ENCODE measurements at places on chromosomes 11 and 22.

GRCh38 chr11:72343006-72343756, 91.2 kb downstream of the CLPB start:
- no peak for DNase-seq

- peak; percentile 68 for DNase-seq
Observed at GRCh38 chr11:117583063-117583801, 213.8 kb downstream of the DSCAML1 start.

GRCh38 chr22:50531546-50531961, 1.7 kb upstream of the TYMP start:
- peak; percentile 29 for DNase-seq

- DNase-seq, result no peak
Observed at GRCh38 chr11:120023120-120023519, 114.8 kb downstream of the TRIM29 start.

DNA sequence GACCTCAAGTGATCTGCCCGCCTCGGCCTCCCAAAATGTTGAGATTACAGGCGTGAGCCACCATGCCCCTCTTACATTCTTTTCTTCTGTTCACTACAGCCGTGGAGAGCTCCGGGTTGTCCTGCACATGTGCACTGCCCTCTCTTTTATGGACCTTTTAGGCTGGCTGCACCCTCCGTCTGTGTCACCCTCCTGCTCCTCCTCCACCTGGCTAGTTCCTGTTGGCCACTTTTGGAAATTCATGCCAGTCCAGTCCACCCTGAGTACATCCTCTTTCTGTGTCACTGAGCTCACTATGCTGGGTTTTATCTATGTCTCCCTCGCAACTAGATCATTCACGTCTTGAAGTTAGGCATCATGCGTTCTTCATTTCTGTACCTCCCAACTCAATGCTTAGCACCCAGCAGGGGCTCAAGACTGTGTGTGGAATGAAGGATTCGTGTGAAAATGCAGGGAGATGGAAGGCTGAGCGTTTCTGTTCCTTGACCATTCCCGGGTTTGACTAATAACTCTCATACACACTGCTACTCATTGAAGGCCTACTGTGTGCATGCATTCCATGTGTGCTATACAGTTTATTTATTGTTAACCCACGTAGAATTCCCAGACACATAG, 60.6 kb downstream of the PTPRJ start:
- DNase-seq, result no peak

DNA sequence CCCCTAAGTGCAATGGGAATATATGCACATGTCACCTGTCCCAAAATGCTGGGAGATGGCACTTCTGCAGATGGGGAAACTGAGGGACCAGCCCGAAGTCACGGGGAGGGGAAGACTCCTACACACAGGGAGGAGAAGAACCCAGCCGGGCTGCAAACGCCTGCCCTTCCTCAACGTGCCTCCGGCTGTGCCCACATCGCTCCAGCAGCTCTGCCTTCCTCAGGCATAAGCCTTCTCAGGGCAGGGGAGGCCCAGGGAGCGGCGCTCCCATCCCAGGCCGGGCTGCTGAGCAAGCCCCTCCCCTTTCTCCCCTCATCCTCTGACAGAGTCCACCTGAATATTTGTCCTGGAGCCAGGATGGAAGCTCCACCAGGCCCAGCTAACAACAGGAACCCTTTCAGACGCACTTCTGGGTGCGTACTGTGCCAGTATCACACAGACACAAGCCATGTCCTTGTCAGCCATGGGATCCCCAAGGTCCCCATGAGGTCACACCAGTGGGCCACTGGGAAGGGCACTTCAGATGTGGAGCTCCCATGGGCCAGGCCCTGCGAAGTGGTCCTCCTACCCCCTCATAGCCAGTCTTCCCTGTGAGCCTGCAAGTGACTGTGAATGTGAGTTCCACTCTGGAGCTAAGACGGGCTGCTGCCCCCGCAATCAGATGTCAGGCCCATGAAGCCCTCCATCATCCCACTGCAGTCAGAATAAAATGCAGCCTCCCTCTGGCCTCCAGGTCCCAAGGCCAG, 2.5 kb upstream of the CD81 start:
- DNase-seq, result no peak

- DNase-seq, result no peak
Observed at GRCh38 chr11:123122341-123122740, 60.4 kb upstream of the HSPA8 start.
